GM12891 (cell line): ENCODE measurements at places on chromosomes 3 and 15.

- no peak for DNase-seq
Measured at GRCh38 chr15:57286446-57287122, 89.7 kb upstream of the CGNL1 start.

GRCh38 chr15:41827290-41827879 is 507 bp upstream of the JMJD7 start:
- no peak for DNase-seq

- no peak for DNase-seq
Measured at GRCh38 chr15:77487469-77487842, 66.8 kb downstream of the HMG20A start.

DNA sequence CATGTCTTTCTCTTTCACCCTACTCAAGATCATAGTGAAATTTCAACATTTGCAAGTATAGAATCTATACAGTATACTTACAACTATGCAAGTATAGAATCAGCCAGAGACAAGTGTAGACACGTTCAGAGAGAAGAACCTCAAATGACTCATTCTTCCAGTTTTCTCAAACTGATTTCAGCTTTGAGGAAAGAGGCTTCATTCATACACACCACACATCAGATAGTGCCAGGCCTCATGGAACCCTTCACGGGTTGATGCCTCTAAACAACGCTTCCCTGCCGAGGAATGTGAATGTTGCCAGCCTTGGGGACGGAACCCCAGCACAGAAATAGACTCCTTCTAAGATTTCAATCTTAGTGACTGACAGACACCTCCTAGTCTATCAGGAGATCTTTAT is 135.7 kb downstream of the FOXP1 start:
- no peak for DNase-seq

- DNase-seq: no peak
Measured at GRCh38 chr3:193087336-193087735, 153.7 kb upstream of the PLAAT1 start.

- DNase-seq: no peak
Measured at GRCh38 chr3:153976891-153977554, 144.2 kb upstream of the ARHGEF26 start.

DNA sequence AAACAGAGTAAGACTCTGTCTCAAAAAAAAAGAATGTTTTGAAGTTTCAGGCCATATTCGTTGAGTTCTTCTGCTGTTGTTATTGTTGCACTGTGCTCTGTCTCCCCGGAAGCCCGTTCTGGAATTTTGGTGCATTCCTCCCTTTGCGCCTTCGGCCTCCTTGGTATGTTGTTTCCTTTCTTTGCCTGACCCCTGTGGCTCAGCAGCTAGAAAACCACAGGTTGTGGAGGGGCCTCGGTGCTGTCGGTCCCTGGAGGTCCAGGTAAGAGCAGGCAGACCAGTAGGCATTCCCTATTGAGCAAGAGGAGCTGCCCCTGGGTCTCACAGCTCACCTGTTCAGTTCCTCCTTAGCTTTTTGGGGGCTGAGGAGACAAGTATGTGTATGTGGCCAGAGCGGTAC is 51.0 kb upstream of the DLG1 start:
- DNase-seq: no peak

- no peak for DNase-seq
Measured at GRCh38 chr3:111571907-111572460, 23.2 kb downstream of the ZBED2 start.

- DNase-seq: no peak
Measured at GRCh38 chr3:119485563-119485962, 12.8 kb upstream of the TIMMDC1 start.

GRCh38 chr15:69861331-69862171 is 236.2 kb downstream of the TLE3 start:
- DNase-seq: no peak

- no peak for DNase-seq
Measured at GRCh38 chr3:102179326-102180177, 255.3 kb upstream of the ZPLD1 start.

DNA sequence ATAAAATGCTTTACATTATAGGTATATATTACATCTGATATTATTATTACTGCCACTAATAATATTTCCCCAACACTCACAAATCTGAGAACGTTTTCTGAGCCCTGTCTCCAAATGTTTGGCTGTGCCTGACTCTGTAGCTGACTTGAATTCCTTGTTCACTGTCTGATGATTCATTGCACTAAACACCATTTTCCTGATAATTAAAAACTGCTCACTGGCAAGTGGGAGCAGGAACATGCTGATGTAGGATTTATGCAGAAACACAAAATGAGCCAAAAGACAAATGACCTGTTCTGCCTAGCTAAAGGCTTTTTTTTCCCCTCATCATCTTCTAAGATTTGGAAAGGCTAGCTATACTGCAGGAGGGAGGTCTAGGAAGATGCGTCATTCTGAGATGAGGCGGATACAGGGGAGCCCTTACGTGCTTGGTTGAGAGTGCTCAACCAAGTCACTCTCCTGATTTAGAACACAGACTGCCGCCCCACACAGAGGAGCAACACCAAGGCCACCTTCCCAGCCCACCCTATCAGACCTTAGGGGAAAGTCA is 380.7 kb downstream of the EPHB1 start:
- DNase-seq: no peak

DNA sequence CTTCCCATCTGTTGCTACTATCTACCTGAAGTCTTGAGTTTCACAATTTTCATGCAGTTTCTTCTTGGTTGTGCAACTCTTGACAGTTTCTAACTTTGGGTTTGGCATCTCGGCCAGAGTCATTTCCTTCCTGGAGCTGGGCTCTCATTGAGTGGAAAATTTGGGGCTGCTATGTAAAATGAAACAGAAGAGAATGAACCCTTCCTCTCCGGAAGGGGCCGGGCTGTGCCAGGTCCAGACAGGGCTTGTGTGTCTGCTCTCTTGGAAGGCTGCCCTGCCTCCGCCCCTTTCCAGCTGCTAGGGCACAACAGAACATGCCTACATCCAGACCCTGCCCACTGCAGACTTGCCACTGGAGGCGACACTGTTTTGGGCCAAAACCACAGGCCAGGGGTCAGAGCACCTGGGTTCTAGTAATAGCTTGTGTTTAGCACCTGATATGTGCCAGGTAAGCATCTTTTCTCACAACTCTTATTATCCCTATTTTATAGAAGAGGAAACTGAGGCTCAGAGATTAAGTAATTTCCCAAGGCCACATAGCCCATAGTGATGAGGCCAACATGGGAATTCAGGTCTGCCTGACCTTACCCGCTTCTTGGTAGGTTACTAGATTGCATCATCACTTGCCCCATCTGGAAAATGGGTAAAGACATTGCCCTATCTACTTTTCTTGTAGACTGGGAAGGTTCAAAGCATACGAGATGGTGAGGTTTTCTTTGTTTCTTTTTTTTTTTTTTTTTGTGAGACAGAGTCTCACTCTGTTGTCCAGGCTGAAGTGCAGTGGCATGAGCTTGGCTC is 25.0 kb downstream of the IRAK2 start:
- no peak for DNase-seq

GRCh38 chr15:72136170-72137051 is 18.2 kb downstream of the SENP8 start:
- DNase-seq: no peak

- no peak for DNase-seq
Measured at GRCh38 chr15:45442507-45443135, 64.3 kb upstream of the GATM start.

DNA sequence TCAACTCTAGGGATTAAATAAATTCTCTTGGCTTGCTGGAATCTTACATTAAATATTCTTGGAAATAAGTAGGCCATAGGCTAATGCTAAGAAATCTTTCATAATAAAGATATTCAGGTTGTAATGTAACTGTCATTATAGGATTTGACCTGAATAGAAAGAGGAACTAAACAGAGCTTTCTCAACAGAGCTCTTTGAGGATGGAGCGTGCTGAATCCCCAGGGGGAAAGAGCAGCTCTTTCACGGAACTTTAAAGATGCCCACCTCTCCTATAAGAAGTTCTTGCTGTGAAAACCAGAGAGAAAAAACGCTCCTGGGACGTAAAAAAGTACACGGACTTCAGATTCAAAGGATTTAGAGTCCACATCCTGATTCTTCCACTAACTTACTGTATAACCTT is 77.9 kb downstream of the NTRK3 start:
- DNase-seq: no peak

DNA sequence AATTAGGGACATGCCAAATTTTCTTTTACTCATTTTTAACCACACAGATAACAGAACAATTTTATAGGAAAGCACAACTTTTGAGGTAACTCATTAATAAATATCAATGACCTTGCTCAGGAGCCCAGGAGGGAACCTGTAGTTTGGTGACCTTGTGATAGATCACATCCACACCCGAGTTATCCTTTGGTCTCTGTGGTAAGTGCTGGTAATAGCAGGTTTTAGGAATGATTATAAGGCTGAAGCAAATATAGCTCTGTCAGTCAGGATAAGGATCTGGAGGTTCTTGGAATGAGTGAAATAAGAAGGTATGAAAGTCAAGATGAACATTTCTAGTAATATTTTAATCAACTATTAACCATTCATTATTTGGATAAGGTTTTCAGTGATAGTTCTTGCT is 46.5 kb downstream of the EPHA6 start:
- no peak for DNase-seq

DNA sequence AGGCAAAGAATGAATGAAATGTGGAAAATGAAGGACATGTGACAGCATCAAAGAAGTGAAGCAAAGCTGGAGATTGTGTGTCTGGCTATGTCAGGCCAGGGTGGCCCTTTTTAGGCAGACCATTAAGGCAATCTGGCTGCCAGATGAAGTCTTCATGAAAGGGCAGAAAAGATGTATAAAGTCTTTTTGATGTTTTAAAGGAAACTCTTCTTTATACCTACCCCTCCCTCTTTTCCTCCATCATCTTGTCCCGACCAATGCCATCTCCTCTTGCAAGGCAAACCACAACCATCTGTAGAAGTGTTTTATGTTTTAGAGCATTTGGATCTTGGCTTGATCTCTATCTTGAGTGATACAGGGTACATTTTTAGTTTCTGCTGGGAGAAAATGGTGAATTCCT is 259.2 kb downstream of the LSAMP start:
- DNase-seq: no peak

- DNase-seq: no peak
Measured at GRCh38 chr3:52438579-52439425, 6.1 kb downstream of the SEMA3G start.

DNA sequence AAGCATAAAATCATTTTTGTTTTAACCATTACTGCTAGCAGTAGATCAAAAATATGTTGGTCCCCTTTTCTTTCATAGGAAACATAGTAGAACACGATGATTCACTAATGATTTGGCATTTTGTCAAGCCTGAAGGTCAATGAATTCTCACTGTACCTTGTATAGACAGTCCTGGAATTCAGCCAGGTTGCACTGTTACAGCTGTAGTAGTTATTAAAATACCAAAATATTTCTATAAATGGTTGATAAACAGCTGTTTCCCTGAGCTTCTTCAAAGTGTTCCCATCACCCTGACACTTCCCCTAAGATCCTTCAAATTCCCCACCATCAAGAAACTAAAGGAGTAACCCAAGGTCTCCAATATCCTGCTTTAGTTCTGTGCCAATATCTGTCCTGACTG is 200.9 kb downstream of the ATP8B4 start:
- no peak for DNase-seq

DNA sequence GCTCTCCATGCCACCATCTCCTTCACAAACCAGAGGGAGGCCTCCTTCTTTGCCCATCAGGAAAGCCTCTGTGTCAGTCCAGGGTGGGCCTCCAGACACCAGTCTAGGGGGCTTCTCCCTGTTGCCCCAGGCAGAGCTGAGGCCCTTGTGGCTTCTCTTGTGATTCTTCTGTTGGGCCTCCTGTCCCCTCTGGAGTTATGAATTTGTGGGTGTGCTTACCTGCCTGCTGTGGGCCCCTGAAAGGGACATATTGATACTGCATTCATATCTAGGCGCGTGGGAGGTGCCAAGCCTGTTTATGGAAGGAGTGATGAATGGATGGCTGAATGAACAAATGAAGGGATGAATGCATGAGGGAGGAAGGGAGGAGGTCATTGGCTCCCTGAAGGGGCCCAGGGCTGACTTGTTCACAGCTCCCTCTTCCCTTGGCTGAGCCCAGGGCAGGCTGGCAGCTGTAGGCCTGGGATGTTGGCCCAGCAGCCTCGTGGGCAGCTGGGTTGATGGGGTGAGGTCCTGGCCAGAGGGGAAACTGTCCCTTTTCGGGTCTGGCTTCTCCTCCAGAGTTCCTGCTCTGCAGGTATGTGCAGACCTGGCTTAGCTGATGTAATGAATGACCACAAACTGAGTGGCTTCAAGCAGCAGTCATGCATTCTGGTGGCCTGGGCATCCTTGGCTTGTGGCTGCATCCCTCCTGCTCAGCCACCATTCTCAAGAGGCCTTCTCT is 195.4 kb downstream of the GOLGA6L6 start:
- no peak for DNase-seq

DNA sequence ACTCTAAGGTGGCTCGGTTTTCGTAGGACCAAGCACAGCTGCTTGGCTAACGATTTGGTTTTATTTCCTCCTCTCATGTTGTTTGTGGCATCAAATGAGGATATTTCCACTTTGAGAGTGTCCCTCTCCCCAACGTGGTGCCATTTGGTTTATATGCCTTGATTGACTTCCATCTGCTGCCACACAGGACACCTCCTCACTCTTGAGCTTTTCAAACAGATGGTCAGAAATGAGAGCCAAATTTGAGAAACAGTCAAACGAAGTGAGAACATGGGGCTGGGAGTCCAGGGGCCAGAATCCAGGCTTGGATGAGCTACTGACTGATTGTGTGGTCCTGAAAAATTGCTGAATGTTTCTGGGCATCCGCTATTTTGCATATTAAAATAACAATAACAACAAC is 43.5 kb downstream of the CEMIP start:
- no peak for DNase-seq

- no peak for DNase-seq
Measured at GRCh38 chr3:102400142-102400541, 34.7 kb upstream of the ZPLD1 start.

GRCh38 chr3:21705769-21706168 is 45.2 kb downstream of the ZNF385D start:
- no peak for DNase-seq

DNA sequence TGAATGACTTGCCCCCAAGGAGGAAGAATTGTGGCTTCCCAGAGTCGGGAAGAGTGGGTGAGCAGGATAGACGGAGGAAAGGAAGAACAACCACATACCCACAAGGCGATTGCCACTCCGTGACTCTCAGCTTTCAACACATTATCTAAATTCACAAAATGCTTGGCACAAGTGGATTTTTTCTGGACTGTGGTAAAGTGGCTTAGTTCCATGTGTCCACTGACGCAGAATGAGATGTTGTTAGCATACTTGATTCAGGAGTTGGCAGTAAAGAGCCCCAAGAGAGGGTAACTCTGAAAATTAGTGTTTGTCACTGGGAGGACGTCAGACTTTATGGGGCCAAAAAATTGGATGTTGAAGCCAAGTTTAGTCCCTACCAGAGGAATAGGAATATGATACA is 198.8 kb upstream of the CTNNB1 start:
- no peak for DNase-seq

- DNase-seq: no peak
Measured at GRCh38 chr15:34620814-34621213, 37.4 kb upstream of the GOLGA8B start.

GRCh38 chr3:264394-265156 is 68.0 kb downstream of the CHL1 start:
- DNase-seq: no peak

- no peak for DNase-seq
Measured at GRCh38 chr3:159664653-159665052, 324.0 kb upstream of the IL12A start.
